ENCODE measurements at places on chromosomes 7 and 10. TPM values are rescaled to one million over a fixed set of nuclear protein-coding genes. Genes with fewer than 3 reads are reported as not detected.

- no peak for DNase-seq
These were observed 415.1 kb downstream of the CCSER2 start for GRCh38 chr10:84743483-84743882.

AGAP3 gene
- total RNA-seq: 63.6 TPM

DENND2A gene
- 13.7 TPM for total RNA-seq

IGFBP1 gene
- not detected for total RNA-seq

DNA sequence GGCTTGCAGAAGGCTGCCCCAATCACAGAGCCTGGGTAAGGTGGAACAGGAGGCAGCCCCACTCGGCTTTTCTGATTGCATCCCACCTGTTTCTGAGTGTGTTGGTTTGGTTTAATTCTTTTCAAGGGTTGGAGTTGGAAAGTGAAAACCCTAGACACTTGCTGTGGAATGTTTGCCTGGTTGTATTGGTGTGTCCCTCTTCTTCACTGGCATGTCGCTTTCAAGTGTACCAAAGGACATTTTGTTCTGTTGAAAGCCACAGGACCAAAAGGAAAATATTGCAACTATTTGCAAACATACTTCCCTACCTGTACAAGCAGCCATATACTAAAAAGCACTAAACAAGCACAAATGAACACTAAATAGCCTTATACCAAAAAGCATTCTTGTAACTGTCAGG is 60.5 kb downstream of the NHLRC2 start:
- no peak for DNase-seq

ARID5B gene
- 96.1 TPM for total RNA-seq

ABCC2 gene
- 2.1 TPM for total RNA-seq

DNA sequence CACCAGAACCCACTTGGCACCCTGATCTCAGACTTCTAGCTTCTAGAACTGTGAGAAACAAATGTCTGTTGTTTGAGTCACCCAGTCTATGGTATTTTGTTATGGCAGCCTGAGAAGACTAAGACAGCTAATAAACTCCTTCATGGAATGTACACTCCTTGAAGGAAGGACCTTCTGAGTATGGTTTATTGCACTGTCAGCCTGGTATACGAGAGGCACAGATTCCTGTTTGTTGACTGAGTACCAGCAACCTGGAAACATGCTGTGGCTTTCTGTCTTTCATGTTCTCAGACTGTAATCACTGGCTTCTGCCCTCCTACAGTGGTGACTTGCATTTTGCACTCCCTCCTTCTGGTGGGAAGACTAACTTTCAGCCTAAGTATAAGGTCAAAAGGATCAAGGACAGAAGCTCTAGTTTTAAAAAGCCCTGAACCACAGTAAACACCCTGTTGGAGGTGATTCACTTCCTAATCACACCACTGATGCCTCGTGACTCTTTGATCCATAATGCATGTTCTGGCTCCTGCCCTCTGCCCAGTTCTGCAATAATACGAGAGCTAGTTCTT is 319.0 kb upstream of the NPSR1 start:
- DNase-seq: no peak

NME8 gene
- 0.29 TPM for total RNA-seq

GRCh38 chr7:30752979-30753378 is 1.0 kb downstream of the INMT start:
- DNase-seq: peak; percentile 94

- no peak for DNase-seq
These were observed 34.8 kb downstream of the MDFIC start for GRCh38 chr7:114956702-114957101.

AOAH gene
- total RNA-seq: 12.9 TPM

AQP1 gene
- total RNA-seq: 388 TPM

GRCh38 chr7:111168182-111168581 is 77.3 kb downstream of the LRRN3 start:
- DNase-seq: no peak

GRCh38 chr7:43700059-43700501 is 29.2 kb downstream of the COA1 start:
- DNase-seq: no peak

DNA sequence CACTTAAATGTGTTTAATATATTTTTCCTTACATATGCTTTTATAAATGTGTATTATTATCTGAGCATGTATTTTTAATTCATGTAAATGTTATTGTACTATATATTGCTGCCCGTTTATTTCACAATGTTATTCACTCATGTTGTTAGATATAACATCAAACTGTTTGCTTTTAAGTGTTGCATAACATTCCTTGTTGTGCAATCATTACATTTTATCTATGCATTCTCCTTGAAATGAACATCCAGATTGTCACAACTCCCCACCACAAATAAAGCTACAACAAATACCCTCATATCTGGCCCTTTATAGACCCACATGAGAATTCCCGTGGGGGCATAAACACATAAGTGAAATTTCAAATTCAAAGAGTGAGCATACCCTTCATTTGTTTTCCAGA is 264.2 kb downstream of the HPSE2 start:
- no peak for DNase-seq
